Colonic mucosa (tissue), 4 donors: ENCODE measurements at places on chromosomes 11 and 22. TPM values are rescaled to one million over a fixed set of nuclear protein-coding genes. Genes with fewer than 3 reads are reported as not detected.

The BBOX1 gene
- not detected for total RNA-seq

The PANX2 gene
- total RNA-seq = not detected

The OR10AG1 gene
- total RNA-seq = not detected

The PRR5L gene
- total RNA-seq = 80.9 TPM

The C11orf91 gene
- total RNA-seq = not detected

The SF1 gene
- total RNA-seq = 220 TPM

The VSTM5 gene
- 2.4 TPM for total RNA-seq

The RTN4RL2 gene
- total RNA-seq = 0.82 TPM

The OR51F2 gene
- total RNA-seq = not detected

The GGT1 gene
- 50.4 TPM for total RNA-seq

The SMTNL1 gene
- not detected for total RNA-seq

The TRIM22 gene
- 17.7 TPM for total RNA-seq

The MAJIN gene
- not detected for total RNA-seq

The MS4A4E gene
- 1.0 TPM for total RNA-seq

The MN1 gene
- total RNA-seq = 1.5 TPM

The MS4A15 gene
- 0.13 TPM for total RNA-seq

The SAC3D1 gene
- 26.7 TPM for total RNA-seq

The PIK3IP1 gene
- total RNA-seq = 15.1 TPM

The DDTL gene
- total RNA-seq = 4.7 TPM

The TRIM29 gene
- total RNA-seq = 4.0 TPM

The KDM4D gene
- not detected for total RNA-seq

The RPS25 gene
- 710 TPM for total RNA-seq

The PTDSS2 gene
- total RNA-seq = 27.6 TPM

The ACTN3 gene
- not detected for total RNA-seq

The PKDREJ gene
- 0.32 TPM for total RNA-seq

The HORMAD2 gene
- not detected for total RNA-seq

The MISFA gene
- 2.5 TPM for total RNA-seq
